ENCODE measurements at places on chromosomes 6 and 20.

DNA sequence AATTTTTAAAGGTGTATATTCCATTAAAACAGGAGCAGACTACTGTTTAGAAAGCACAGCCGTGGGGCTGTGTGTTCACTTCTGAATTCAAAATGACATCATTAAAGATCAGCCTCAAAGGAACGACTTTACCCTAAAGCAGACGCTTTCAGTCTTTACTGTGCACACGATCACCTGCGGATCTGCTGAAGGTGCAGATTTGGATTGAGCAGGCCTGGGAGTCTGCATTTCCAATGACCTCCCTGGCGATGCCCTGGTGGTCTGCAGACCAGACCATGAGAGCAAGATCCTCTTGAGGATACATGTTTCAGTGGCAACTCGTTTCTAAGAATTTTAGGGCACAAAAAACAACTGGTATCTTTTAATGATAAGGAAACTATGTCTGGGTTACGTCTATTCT lies 27.2 kb downstream of the TXNDC5 start:
- DNase-seq: no peak

GRCh38 chr20:63736893-63737694 lies 630 bp downstream of the LIME1 start:
- DNase-seq: no peak

DNA sequence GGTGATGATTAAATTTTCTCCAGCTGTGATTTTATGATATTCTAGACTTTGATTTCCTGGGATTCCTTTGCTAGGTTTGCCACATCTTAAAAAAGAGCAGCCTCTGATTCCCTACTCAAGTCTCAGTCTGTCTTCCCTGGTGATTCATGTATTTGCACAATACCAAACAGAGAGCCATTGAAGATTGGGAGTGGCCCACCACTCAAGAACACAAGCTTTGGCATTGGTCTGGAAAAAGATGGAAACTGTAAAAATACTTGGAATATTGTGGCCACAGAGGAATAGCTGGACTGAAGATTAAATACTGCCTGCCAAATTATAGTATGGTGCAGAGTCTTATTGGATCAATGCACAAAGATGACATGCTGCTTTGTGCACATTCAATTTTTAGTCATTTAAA lies 32.9 kb downstream of the PTCHD4 start:
- no peak for DNase-seq

DNA sequence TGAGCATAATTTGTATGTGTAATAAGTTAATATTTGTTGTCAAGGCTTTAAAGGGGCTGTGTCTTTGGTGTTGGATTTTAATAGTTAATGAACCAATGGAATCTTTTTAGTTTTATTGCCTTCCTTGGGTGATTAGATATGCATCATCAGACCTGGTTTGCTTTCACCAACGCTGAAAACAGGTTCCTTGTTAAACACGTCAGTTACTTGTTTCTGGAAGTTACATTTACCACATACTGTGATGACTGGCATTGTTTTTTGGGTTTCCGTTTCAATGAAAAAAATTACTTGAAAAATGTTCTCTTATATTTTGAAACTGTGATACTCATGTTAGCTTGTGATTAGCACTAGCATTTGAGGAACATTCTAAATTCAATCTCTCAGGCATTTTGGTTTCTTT lies 58.6 kb upstream of the RNF144B start:
- DNase-seq: no peak

DNA sequence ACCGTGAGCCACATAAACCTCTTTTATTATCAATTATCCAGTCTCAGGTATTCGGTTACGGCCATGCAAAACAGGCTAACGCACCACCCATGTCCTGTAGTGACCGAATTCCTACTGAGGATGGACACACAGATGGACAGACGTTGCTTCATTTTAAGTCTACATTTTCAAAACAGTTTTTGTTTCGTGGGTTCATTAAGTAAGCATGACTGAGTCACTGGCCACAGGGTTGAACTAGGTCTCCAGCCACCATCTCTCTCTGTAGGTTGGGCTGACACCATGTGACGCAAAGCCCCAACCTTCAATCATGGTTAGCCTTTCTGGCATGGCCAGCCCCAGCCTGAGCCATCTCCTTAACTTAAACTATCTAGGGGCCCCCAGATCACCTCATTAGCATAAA lies 110.0 kb upstream of the SLC22A23 start:
- DNase-seq: no peak

DNA sequence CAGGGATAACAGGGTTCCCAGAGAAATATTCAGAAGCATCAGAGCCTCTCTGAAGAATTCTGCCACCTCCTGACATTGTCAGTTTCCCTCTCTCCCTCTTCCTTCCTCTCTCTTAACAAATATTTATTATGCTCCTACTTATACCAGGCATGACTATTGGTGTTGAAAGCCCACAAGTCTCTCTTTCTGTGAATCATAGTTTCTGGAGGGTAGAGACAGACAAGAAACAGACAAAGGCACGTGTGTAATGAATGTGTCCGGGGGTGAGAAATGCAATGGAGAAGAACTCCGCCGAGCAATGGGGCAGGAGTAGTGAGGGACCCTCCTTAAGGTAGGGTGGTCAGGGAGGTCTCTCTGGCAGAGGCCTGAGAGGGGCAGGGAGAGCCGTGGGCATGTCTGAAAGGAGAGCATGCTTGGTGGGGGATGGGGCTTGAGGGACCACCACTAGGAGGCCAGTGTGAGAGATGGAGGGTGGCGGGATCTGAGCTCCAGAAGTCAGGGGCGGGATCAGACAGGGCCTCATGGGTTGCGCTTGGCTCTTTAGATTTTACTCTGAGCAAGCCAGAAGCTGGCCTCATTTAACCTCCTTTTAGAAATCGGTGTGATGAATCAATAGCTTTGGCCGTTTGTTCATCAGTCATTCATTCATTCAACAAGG lies 57.3 kb downstream of the EYA2 start:
- DNase-seq: no peak

GRCh38 chr6:10385524-10386132 lies 29.2 kb downstream of the TFAP2A start:
- DNase-seq: no peak

- no peak for DNase-seq
Observed at GRCh38 chr6:72944660-72945059, 280.6 kb downstream of the KHDC1L start.

- no peak for DNase-seq
Observed at GRCh38 chr20:50333812-50334211, 143.2 kb downstream of the CEBPB start.

GRCh38 chr6:95515975-95516374 lies 61.4 kb upstream of the MANEA start:
- DNase-seq: no peak

GRCh38 chr6:4936681-4937041 lies 67.2 kb downstream of the RPP40 start:
- DNase-seq: peak; percentile 38

DNA sequence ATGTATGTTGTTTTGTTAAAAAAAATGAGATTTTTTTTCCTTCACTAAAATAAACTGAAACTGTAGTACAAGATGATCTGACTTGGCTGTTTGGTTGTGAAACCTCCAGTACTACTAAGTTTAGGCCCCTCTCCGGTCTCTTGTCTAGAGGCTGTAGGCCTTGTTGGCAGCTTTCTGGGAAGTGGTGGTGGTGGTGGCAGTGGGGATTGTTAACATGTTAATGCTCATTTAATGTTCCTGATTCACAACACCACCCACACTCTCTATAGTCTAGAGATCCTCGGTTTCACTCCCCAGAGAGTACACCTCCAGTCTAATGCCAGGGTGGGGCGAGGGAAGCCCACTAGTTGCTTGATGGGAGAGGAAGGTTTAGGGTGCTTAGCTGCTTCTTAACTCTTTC lies 24.1 kb downstream of the STK4 start:
- no peak for DNase-seq

DNA sequence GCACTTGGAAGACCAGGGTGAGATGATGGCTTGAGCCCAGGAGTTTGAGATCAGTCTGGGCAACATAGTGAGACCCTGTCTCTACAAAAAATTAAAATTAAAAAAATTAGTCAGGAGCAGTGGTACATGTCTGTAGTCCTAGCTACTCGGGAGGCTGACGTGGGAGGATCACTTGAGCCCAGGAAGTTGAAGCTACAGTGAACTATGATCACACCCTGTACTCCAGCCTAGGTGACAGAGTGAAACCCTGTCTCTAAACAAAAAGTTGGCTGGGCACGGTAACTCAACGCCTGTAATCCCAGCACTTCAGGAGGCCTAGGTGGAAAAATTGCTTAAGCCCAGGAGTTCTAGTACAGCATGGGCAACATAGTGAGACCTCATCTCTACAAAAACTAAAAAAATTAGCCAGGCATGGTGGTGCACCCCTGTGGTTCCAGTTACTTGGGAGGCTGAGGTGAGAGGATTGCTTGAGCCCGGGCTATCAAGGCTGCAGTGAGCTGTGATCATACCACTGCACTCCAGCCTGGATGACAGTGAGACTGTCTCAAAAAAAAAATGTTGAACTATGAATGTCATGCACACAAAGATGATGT lies 60.8 kb upstream of the MYL9 start:
- DNase-seq: no peak

DNA sequence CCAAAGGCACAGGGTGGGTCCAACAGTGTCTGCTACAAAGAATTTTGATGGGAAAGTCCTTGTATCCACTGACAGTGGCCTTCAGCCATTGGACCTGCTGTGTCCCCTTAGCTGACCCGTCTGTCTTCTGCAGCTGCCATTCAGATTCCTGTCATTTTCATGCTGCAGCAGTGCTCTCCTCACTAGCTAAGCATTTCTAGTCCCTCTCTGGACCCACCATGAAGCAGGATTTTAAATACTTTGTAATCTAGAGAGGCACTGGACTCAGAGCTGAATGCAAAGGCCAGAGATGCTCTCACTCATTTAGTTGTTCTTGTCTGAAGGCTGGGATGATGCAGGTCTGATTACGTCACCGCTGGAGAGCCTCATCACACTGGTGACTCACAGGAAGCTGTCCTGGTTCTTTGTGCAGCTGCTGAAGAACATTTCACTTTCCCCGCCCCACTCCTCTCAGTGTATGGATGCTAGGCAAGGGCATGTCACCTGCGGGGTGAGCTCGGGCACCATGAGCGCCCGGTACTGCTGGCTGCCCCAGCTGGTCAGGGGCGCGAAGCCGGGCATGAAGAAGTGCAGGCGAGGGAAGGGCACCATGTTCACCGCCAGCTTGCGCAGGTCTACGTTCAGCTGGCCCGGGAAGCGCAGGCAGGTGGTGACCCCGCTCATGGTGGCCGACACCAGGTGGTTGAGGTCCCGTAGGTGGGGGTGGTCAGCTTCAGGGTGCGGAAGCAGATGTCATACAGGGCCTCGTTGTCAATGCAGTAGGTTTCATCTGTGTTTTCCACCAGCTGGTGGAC lies 19.4 kb upstream of the TUBB2A start:
- DNase-seq: peak; percentile 49

DNA sequence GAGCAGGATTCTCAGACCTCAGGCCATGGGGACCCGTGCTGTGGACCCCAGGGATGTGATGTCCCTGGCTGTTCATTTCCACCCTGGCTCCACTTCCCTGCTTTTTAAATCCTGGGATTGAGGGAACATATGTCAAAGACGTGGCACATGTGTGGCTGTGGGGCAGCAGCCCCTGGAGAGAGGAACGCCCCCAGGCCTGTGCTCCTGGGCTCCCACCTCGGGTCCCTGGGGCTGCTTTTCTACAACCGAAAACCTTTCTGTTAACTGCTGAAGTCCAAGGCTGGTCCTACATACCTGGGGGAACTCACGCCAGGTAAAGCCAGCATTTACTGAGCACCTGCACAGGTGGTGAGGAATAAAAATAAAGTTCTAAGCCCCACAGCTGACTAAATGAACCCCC lies 102.3 kb upstream of the FRMD1 start:
- no peak for DNase-seq

DNA sequence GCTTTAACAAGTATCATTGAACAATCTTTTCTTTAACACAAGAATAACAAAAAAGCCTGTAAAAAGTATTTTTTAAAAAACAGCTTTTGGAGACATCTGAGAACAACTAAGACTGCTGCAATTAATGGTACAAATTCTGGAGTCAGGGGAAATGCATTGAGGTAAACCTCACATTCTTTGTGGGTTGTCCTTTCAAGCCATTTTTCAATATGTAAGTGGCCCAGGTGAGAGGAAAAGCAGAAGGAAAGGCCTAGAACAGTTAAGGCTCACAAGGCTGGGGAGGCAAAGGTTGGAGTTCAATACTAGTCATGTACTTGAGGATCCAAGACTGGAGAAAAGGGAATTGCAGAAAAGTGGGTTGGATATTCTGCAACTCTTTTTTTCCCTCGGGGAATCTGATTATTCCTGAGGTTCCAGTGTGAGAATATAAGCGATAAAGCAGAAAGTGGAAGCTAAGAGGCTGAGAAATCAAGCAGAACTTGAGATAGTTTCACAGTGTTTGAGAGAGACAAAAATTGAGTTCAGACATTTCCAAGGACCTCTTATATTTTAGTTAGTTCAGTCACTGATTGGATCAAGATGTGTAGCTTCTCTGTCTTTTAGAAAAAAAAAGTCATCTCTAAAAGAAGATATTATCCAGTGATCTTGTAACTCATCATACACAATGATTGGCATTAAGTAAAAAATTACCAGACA lies 25.0 kb upstream of the TXLNB start:
- no peak for DNase-seq

DNA sequence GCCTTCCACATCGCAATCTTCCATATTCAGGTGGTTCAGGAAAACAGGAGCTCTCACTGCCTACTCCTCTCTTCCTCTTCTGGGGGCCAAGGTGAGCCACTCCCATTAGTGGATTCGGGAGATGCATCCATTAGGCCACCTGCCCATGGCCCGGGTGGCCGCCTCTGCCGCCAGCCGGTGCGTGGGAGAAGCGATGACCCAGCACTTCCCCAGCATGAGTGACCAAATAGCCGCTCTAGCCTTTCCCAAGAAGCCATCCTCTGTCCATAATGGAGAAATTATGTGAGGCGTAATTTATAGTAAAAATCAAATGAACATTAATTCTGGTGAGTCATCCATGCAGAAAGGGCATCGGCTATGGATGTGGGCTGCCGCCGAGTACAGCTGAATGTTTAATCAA lies 39.4 kb downstream of the GNAS-AS1 start:
- no peak for DNase-seq
